Hematopoietic multipotent progenitor cell treated with erythropoietin and hydrocortisone succinate and interleukin-3 and kit ligand, for 6 days (in vitro differentiated cells): ENCODE measurements at places on chromosomes 2 and 18.

GRCh38 chr18:5298156-5298852 is 2.8 kb upstream of the ZBTB14 start:
- DNase-seq, result no peak

DNA sequence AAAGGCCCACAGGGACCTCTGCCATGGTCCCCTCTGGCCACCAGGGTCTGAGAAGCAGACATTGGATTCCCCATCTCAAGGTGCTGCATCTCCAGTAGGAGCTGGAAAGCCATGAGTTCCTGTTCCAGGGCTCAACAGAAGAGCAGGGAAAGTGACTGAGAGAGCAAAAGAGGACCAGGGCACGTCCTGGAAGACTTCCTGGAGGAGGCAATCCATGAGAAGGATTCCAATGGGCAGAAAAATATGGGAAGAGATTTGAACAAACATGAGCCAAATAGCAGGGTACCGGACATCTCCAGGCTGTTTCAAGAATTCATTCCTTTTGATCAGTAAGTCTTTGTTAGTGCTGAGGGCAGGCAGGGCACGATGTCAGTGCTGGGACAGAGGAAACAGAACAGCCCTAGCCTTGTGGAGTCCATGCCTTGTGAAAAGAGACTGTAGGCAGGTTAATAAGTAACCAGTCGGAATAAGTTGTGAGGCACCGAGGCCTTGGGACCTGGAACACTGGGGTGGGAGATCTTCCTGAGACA is 72.8 kb upstream of the TWIST2 start:
- no peak for DNase-seq

- no peak for DNase-seq
Measured at GRCh38 chr2:15383695-15384350, 177.3 kb downstream of the NBAS start.

DNA sequence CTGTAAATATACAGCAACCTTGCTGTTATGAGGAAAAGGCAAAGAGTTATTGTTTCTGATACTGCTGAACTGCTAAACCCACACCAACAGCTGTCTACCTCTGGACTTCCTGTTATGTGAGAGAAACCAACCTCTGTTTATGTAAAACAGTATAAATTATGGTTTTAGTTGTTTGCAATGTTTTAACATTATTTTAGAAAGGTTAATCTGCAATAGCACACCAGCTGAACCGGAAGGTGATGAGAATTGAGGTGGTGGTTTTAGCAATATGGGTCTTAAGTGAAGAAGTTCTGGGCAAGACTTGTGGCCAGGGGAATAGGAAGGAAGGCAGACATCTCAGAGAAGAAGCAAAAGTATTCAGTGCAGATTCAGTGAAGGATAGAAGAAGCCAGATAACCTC is 237.8 kb downstream of the PLCL1 start:
- peak; percentile 18 for DNase-seq

DNA sequence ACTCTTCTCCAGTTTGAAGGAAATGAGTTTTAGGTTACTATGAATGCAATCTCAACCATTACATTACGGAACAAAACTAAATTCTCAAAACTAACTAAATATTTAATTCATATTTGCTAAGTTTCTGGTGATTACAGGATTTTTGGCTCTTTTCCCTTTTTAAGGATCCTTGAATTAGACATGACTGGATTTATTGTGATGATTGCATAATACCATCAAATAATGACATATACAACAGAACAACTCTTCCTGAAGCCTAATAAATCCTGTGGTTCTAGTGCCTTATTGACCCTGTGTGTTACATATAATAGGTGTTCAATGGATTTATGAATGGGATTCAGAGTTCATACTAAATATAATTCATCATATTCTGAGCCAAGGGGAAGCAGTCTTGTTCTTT is 90.5 kb downstream of the WDR7 start:
- DNase-seq, result no peak

- no peak for DNase-seq
Measured at GRCh38 chr18:63624863-63625262, 19.2 kb downstream of the SERPINB4 start.

GRCh38 chr18:49728542-49728941 is 84.8 kb downstream of the ACAA2 start:
- DNase-seq, result peak; percentile 71

GRCh38 chr2:178403671-178404306 is 47.2 kb downstream of the PRKRA start:
- DNase-seq, result no peak

DNA sequence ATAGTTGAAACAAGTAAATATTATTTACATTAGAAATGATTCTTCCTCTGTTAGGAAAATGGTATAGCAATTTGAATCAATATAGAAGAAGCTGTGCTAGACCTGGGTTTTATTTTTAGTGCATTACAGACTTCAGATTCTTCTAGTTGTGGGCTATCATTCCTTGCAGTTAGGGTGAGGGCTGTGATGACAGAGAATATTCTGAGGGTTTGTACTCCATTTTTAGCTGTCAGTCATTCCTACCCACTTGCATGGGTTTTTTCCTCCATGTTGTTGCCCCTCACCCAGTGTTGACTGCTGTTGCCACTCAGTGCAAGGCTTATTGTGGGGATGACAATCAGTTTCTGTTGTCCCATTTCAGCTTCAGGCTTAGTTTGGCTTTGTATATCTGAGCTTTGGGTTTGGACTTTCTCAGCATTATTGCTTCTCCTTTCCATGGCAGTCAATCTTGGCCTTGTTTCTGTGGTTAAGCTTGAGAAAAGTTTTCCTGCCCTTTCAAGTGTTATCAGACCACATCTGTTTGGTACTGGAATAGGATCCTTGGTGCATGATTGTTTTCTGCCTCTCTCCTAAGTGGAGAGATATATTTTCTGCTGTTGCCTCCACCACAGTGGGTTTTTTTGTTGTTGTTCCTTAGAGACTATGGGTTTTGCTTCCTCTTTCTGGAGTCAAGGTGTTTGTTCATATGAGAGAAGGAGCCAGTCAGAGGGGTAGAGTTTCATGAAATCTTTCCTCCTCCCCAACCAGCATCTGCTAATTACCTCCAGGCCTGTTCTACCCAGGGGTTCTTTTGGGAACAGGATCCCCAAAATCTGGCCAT is 312.7 kb upstream of the CWC22 start:
- no peak for DNase-seq

GRCh38 chr18:31575515-31576257 is 16.0 kb upstream of the TTR start:
- DNase-seq, result no peak

GRCh38 chr18:37709740-37710139 is 144.1 kb upstream of the CELF4 start:
- DNase-seq, result no peak

DNA sequence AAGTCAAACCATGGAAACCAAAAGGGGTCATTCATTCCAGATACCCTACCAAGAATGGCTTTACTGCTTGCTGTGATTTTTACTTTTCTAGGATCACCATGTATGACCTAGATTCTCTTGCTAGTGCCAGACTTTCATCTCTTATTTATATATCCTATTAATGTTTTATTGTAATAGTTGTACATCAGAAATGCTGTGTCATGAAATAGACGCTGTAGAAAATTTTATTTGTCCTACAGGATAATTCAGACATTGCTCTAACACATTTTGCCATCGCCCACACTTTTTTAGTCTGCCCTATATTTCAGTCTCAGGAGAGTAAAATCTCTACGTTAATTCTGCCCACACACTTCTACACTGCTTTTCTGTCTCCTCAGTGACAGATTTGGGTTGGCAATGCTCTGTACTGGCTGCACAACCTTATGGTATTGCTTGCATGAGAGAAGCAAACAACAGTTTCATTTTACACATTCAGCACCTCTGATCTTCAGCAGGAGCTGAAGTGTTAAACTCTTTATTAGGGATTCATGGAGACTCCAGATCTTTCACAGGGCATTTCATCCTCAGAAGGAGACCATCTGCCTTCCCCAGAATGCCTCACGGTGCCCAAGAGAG is 871.8 kb upstream of the CHAC2 start:
- DNase-seq, result no peak

DNA sequence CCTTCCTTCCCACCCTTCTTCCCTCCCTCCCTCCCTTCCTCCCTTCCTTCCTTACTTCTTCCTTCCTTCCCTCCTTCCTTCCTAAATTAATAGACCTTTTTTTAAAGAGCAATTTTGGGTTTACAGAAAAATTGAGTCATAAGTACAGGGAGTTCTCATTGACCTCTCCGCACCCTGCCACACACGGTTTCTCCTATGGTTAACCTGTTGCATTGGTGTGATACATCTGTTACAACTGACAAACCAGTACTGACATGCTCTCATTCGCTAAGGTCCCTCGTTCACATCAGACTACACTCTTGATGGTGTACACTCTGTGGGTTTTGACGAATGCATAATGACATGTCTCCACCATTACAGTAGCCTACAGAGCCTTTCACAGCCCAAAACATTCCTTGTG is 11.6 kb upstream of the SDC1 start:
- DNase-seq, result no peak

DNA sequence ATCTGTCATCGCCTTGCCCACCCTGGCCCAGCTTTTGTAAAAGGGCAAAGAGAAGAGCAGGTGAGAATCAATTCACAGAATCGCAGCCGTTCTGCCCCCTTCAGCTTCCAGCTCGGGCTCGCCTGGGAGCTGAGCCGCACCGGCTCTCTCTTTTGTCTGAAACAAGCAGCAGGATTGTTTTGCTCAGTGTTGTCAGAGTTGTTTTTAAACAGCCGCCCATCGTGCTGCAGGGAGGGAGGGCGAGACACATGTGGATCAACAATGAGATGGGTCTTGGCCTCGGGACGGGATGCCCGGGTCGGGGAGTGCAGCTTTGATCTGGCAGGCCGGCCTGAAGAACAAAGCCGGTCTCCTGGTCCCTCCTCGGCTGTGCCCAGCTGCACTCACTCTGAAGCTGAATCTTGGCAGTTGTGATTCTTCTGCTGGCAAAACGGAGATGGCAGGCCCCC is 39.7 kb upstream of the HDAC4 start:
- no peak for DNase-seq

- no peak for DNase-seq
Measured at GRCh38 chr2:133082034-133082433, 412.0 kb upstream of the LYPD1 start.

- DNase-seq, result no peak
Measured at GRCh38 chr2:18825838-18826237, 236.5 kb upstream of the NT5C1B start.

DNA sequence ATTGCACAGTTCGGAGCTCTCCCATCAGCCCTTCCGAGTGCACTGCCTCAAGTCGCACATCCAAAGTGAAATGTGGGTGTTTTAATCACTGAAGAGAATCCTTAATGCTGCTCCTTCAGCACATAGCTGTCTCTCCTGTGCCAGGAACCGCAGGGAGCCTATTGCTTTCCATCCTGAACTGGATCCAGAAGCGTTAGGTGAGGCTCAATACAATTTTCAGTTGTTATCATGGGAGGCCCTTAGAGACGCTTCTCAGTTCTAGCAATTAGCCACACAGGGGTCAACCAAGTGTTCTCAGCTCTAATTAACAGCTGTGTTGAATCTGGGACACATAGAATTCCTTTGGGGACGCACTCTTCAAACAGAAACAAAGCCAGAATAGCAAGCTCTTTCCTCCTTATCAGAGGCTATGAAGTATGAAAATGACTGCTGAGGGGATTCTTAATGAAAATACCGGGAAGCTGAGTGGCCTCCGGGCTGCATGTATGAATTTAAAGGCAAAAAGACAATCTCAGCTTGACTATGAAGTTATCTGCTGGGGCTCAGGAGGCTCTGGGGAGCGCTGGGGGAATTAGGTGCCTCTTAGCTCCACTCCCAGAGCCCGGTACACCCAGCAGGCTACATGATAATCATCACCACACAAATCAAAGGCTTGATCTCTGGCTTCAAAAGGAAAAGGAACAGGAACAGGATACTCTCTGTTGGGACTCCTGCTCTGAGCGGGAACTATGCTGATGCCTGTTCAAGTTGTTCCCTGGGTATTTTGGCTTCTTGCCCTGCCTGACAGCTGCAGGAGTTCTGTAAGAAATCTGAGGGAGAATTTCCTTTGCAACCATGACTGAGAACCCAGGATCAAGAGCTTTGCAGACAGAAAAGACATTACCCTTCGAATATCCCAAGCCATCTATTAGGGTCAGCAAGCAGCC is 55.4 kb upstream of the NCOA1 start:
- no peak for DNase-seq

- no peak for DNase-seq
Measured at GRCh38 chr18:8286303-8286702, 322.9 kb upstream of the RAB12 start.

DNA sequence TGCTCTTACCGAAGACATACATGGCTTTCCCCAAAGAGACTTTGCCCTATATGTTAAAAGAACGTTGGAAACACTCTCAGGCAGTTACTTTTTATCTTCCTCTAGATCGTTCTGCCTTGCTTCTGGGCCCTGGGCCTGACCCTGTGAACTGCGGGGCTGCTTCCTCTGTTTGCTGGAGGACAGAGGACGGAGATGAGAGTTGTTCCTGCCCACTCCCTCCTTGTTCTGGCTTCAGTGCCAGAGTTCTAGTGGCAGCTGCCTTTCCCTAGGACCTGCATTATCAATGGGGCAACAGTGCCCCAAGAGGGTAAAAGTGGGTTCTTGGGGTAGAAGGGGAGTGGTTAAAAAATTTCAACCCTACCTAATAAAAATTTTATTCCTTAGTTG is 6.5 kb upstream of the FN1 start:
- DNase-seq, result no peak

DNA sequence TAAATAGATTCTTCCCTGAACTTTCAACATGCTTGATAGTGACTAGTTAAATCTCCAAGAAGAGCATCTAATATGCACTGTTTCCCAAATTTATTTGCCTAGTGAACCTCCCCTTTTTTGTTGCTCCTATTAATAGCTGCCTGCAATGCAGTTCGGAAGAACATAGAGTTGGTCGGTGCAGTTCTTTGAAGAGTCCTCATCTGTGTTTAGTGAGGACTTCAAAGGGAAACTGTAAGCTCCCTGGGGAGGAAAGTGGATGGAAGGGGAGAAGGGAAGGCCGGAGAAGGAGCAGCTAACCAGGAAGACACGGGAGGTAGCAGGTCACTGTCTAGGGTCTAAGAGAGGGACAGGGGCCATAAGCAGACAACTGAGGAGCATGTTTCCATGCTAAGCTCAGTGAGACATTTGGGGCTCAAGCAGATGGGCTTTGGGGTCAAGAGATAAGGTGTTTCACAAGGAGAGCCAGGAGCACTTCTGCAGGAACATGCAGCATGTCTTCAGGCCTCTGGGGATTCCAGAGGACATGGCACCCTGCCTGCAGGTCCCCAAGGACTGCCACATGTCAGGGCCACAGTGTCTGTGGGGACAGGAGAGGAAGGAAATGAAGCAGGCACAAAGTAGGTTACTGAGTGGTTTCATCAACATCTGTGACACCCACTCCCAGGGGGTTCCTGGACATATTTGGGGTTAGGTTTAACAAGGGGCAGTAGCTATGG is 48.7 kb upstream of the ANXA4 start:
- DNase-seq, result peak; percentile 34

GRCh38 chr2:179049546-179050311 is at the start of gene CCDC141:
Gene CCDC141, minus strand, starts transcription at chr2:179050137. Its CDS starts 196 bp downstream, at chr2:179049941.
- peak; percentile 67 for DNase-seq

GRCh38 chr2:217247476-217247875 is 387.6 kb upstream of the TNP1 start:
- DNase-seq, result no peak

- peak; percentile 94 for DNase-seq
Measured at GRCh38 chr2:73385504-73386341, at the start of gene ALMS1. Gene ALMS1, plus strand, starts transcription at chr2:73385836. Its CDS starts 33 bp downstream, at chr2:73385869.
